ENCODE measurements at places on chromosomes 2 and 18.

- no peak for DNase-seq
Observed at GRCh38 chr2:124693156-124693555, 668.1 kb downstream of the CNTNAP5 start.

DNA sequence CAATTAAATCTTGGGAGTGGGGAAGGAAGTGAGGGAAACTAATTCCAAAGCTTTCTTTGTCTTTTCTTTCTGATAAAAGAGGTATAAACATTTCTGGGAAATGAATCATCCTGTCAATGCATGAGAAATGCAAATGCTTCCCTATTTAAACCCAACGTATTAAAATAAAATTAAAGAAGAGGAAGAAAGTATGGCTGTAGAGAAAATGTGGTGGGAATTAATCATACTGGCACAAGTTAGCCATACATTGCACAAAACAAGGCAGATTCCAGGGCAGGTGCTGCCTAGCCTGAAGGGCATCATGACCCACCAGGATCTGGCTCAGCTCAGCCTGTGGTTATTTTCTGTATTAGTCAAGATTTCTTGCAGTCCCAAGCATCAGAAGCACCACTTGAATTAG is 338.0 kb downstream of the NYAP2 start:
- no peak for DNase-seq

DNA sequence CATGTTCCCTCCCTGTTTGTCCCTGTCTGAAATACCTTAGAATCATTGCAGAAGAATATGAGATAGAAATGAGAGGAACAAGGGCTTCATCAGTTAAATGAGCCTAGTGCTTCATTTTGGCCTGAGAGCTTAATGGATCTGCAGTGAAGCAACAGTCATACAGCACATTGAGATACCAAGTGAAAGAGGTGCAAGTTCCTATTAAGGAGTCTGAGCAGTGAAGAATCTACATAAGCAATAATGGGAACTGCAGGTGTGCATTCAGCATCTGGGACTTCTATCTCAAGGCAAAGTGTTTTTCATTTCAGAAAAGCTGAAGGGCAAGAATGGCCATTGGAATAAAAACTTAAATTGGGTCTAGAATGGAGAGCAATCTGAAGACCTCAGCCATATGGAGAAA is 323.2 kb upstream of the SLC39A10 start:
- DNase-seq, result no peak

- no peak for DNase-seq
Observed at GRCh38 chr2:6948677-6949351, 31.6 kb downstream of the RNF144A start.

DNA sequence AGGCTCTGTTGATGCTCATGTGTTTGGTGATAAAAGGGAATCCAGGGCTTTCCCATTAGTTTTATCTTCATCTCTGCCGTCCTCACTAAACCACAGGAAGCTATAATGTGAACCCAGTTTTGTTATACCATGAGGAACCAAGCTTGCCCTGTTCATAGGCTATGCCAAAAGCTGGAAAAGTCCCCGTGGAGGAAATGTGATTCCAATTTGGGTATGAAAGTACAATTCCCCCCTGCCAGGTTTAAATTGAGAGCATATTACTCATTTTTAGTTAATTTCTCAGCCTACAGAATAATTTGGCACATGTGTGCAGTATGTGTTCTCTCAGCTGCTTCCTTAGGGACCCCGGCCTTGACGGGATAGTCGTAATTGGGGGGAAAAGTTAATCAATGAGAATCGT is 327.4 kb downstream of the RND3 start:
- DNase-seq, result no peak

DNA sequence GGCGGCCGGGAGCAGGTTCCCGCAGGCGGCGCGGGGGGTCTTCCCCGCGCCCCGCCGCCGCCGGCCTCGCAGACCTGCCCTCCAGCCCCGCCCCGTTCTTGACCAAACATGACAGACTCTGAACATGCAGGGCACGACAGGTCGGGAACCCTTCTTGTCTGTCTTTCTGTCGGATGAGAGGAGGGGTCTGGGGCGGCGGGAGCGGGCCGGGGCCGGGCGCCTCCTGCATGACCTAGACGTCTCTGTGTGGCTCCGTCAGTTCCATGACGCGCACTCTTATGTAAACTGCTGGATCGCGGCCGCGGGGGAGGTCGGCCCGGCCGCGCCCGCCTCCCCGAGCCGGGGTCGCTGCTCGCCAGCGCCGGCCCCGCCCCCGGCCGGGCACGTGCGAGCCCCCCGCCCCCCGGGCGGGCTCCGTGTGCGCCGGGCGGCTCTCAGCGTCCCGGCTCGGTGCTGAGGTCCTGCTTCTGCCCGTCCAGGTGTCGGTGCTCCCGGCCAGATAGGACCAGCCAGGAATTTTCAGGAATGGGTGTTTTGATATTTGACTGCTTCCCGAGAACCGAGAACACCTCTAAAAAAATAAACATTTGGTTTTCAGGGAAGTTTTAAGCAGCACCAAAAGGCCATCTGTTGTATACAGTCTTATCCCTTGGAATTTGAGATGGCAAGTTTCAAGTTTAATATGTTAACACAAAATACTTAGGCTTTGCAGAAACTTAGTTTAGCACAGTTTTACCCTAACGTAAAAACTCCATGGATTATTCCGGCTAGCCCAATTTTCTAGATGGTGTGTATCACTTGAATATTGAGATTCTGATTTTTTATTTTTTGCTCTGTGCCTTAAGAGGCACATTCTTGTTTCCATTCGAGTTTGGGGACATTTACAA is 733 bp downstream of the ZC3H6 start:
- DNase-seq, result peak; percentile 70

GRCh38 chr2:229201521-229201920 is 69.6 kb downstream of the PID1 start:
- DNase-seq, result no peak

GRCh38 chr18:48929941-48930713 is 20.6 kb downstream of the SMAD7 start:
- no peak for DNase-seq

- DNase-seq, result no peak
Observed at GRCh38 chr18:79496978-79497637, 101.4 kb downstream of the NFATC1 start.

DNA sequence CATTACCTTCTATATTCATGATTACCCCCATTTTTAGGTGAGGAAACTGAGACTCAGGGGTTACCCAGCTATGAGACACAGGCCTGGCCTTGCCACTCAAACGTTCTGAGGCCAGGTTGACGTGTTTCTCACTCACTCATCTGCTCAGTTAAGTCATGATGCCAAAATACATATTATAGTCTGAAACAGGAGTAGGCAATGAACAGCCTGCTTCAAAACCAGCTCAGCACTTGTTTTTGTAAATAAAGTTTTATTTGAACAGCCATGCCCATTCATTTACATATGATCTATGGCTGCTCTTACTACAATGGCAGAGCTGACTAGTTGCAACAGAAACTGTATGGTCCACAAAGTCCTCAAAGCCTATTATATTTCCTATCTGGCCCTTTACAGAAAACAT is 74.1 kb upstream of the SMAD2 start:
- no peak for DNase-seq

DNA sequence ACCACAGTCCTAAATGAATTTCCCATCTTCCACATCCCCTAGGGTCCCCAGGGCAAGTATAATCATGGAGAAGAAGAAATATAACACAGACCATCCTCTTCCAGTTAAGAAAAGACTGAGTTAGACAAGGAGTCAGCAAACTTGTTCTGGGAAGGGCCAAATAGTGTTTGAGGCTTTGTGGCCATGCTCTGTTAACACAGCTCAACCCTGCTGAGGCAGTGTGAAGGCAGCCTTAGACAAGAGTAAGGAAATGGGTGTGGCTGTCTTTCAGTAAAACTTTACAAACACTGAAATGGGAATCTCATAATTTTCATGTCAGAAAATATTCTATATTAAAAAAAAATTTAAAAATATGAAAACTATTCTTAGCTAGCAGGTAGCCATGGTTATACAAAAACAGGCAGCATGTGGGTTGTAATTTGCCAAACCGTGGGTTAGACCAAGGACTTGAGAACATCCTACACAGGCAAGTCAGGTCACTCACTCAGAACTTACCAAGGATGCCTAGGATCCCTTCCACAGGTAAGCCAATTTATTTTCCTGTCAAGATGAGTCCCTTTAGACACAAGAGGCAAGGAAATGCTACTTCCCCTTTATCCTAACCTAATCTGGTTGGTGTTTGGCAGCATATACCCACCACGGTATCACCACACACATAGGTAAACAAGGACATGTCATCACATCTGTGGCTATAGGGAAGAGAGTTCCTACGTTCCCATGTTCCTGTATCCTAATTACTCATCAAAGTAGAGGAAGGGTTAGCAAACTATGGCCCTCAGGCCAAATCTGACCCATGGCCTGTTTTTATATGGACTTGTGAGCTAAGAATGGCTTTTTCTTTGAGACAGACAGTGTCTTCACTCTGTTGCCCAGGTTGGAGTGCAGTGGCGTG is 31.9 kb downstream of the C2orf74 start:
- DNase-seq, result no peak

Data from CD4-positive, alpha-beta T cell treated with Interleukin-6 at 100 ng/mL for 8 hours (primary cell).